ENCODE measurements at places on chromosomes 3 and 15.

GRCh38 chr3:56753206-56753820 lies 48.4 kb downstream of the ARHGEF3 start:
- no peak for DNase-seq

DNA sequence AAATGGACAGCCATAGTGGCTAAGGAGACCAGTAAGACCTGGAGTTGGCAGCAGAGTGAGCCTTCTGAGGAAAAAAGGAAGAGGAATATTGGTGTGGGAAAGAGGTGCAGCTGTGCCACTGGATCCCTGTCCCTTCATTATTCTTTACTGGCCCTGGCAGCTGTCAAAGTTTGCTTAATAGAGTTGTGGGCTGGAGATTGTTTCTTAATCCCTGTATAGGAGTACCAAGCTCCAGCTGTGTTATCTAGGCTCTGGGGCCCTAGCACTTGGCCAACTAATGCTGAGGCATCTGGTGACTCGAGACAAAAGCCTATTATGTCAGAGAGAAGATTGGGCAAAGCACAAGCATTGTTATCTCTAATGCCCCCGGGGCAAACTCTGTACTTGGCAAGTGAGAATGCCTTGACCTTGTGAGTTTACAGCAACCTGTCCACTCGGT lies 61.4 kb downstream of the ZNF609 start:
- no peak for DNase-seq

DNA sequence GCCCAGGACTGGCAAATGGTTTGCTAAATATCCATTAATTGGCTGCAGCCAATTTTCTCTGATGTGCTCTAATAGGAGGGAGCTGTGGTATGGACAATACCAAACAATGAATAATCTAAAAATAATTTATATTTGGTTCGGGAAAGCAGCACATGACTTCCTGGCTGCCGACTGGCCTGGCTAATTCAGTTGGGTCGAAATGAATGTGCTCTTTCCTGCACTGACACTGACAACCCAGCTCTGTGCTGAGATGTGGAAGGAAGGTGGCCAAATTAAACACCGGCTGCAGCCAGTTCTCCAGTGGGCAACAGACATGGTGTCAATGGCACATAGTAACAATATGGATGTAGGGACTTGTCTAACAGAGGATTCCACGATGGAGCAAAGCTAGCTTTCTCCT lies 21.1 kb upstream of the COLQ start:
- DNase-seq = no peak

- DNase-seq = no peak
These were observed 20.2 kb downstream of the CPOX start for GRCh38 chr3:98573181-98573728.

- DNase-seq = no peak
These were observed 74.5 kb upstream of the HERC1 start for GRCh38 chr15:63908281-63908680.

DNA sequence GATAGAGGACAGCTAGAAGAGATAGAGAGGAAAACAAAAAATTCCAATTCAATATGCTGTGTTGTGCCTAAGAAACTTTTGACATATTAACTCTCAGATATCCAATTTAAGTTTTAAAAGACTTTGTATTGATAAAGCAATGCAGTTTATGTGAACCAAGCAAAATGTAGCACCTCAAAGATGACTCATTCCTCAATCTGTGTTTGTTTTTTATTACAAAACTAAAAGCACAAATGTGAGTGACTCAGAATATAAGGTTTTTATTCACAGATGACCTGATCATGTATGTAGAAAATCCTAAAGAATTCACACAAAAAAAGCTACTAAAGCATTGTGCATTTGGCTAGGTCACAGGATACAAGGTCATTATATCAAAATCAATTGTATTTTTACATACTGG lies 11.1 kb downstream of the HCLS1 start:
- no peak for DNase-seq

DNA sequence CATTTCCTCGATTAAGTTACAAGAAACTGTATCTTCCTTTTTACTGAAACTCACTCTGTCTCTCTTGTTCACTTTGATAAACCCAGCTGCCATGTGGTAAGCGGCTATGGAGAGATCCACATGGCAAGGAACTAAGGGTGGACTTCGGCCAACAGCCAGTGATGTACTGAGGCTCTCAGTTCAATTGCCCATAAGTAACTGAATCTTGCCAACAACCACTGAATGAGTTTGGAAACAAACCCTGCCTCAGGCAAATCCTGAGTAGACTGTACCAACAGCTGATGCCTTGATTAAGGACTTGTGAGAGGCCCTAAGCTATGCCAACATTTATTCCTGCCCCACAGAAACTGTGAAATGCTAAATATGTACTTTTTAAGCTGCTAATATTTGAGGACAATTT lies 433.5 kb downstream of the PLOD2 start:
- DNase-seq = no peak

GRCh38 chr3:33042668-33043067 lies 54.3 kb downstream of the GLB1 start:
- DNase-seq = no peak

DNA sequence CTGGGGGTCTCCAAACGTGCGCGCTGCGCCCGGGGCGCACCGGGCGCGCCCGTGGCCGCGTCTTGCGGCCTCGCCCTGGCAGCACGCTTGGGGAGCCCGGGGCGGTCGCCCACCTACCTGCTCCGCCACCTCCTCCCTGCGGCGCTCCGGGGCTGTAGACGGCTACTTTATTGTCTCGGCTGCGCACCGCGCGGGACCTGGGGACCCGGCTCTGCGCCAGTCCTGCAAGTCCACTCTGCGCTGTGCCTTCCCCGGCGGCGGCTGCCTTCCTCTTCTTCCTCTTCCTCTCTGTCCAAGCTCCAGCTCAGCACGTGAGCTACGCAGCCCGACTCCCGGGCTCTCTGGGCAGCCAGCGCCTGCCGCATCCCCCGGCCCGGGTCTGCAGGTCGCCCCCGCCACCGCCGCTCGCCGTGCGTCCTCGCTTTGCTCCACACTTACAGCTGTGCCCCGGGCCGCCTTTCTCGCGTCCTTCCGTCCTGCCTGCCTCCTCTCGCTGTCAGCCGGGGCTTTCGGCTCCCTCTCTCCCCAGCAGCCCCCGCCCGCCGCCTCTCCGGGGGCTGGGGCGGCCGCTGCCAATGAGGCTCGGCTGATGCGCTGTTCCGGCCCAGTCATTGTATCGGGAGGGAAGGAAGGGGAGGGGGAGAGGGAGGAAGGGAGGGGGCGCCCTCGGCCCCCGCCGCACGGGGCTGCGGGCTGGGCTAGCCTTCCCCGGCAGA lies 156.4 kb upstream of the FRMD4B start:
- DNase-seq = no peak

- DNase-seq = no peak
These were observed 35.0 kb upstream of the CFAP161 start for GRCh38 chr15:81098861-81099651.

- DNase-seq = no peak
These were observed 23.9 kb upstream of the ARID3B start for GRCh38 chr15:74517096-74517495.

- no peak for DNase-seq
These were observed 151.2 kb downstream of the SERPINI1 start for GRCh38 chr3:167886690-167887089.

GRCh38 chr3:121998030-121998580 lies 23.9 kb downstream of the ILDR1 start:
- DNase-seq = no peak

DNA sequence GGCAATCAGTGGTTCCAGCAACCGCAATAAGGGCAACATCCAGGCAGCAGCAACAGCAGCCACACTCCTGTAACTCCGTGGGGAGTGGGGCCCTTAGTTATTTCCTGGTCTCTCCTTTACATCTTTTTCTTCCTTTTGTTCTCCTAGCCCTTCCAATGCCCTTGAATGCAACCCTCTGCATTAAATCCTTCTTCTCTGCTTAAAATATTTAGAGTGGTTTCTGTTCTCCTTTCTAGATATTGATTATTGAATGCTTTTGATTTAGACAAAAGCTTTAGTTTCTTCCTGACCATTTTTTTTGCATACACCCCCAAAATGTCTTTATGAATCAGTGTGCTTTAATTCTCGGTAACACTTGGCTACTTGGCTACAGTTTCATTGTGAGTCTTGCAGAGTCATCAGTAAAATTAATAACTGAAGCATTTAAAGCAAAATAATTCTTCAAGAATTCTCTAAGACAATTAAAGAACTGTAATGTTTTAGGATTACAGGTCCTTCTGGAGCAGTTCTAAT lies 586.1 kb downstream of the MECOM start:
- DNase-seq = no peak

GRCh38 chr3:42689421-42690014 lies 4.2 kb downstream of the KLHL40 start:
- DNase-seq = no peak

GRCh38 chr3:83096-83495 lies 113.5 kb upstream of the CHL1 start:
- DNase-seq = no peak

GRCh38 chr3:101999177-101999779 lies 150.0 kb downstream of the NFKBIZ start:
- DNase-seq = no peak

DNA sequence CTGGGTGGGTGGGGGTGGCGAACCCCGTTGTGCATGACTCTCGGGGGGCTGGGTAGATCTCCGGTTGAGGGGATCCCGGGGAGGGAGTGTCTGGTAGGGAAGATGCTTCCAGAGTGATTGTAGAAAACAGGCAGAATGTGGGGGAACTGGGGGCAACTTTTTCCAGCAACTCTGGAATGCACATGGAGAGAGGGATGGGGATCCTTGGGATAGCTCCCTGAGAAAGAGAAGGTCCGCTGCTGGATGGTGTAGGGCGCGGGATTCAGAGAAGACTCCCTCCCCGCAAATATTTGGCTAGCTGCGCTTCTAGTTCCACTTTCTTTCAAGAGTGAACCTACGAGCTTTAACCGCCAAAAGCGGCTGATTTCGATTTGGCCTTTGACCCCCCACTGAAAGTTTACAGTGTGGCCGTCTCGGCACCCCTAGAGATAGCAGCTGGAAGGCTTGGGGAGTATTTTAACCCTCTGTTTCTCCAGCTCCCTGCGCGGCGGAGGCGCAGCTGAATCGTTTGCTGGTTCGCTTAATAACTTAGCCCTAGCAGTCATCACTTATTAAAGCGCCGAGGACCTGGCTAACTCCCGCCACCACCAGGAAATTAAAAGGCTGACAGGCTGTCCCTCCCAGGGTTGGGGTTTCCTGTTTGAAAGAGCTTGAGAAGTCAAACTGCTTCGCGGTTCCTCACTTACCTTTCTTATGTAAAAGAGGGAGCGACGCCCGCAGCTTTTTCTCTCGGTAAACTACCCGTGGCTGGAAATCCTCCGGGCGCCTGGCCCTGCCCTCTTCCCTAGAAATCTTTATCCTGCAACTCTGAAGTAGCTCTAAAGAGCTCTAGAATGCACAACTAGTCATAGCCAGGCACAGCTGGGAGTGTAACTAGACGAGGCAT lies 1.2 kb downstream of the PHLDB2 start:
- peak; percentile 55 for DNase-seq

DNA sequence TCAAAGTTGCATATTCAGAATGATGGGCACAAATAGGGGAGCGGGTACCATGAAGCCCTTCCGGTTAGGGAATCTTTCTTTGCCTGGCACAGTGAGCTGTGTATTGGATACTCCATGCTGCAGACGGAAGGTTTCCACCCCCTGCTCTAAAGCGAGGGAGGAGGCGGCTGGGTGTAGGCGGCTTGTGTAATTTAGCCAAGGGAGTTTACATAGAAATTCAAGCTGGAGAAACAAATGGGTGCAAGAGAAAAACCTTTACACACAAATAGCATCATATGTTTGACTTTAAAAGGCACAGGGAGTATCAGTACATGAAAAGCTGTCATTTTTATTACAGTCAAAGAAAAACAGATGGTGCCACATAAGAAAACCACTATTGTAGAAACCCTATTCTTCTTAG lies 59.3 kb upstream of the ADCY5 start:
- DNase-seq = no peak

- DNase-seq = no peak
These were observed 444.2 kb downstream of the SQOR start for GRCh38 chr15:46079046-46079445.

Measured in effector memory CD4-positive, alpha-beta T cell (primary cell).